SW480 (cell line): ENCODE measurements at places on chromosomes 5 and 9.

GRCh38 chr9:7089406-7090193 lies 331.8 kb downstream of the KDM4C start:
- DNase-seq: no peak

DNA sequence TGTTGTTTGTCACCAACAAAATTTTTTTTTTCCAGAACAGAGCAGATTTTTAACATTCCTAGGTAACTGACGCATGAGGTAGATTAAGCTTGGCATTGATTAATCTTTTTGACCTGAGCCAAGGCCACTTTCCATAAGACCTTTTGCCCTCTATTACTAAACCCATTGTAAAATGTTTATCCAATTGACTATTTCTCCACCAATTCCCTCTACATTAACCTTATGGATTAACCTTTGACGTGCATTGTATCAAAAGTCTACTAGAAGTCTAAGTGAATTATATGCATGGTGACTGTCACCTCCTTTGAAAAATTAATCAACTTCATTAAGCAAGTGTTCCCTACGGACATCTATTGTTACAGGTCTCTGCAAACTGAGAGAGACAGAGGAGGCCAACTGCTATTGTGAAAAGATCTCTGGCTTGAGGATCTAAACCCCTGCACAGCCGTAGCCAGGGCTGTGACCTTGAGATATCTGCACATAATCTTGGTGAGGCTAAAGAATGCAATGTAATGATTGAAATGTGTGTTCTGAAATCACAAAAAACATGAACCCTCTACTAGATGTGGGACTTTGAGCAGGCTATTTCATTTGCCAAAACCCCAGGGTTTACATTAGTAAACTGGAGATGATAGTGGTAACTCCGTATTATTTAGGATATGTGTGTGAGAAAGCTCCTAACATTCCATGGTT lies 632.2 kb downstream of the TLR4 start:
- no peak for DNase-seq

- DNase-seq: no peak
Measured at GRCh38 chr5:26310415-26310814, 728.0 kb downstream of the CDH9 start.

DNA sequence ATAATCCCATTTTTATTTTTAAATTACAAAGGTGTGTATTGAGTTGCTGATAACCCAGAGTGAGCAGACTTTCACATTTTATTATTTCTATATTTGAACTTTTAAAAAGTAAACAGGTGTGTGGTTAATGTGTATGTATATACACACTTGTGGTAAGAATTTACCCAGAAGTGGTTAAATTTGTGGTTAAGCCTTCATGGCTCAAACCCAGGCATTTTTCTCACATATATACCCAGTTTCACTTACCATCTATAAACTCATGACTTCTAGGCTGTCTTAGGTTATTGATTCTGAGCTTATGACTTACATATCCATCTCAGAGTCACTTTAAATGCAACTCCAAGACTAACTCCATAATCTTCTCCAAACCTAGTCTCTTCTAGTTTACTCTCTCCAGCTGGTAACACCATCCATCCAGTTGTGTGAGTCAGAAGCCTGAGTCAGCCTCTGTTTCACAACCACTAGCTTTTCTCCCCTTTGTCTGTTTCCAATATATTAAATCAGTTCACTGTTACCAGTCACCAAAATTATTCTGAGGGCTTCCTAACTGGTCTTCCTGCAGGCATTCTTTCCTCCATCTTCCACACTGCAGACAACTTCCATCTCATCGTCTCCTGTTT lies 20.2 kb downstream of the ZBED3 start:
- DNase-seq: no peak

GRCh38 chr9:106062250-106062649 lies 367.9 kb downstream of the TMEM38B start:
- DNase-seq: no peak

DNA sequence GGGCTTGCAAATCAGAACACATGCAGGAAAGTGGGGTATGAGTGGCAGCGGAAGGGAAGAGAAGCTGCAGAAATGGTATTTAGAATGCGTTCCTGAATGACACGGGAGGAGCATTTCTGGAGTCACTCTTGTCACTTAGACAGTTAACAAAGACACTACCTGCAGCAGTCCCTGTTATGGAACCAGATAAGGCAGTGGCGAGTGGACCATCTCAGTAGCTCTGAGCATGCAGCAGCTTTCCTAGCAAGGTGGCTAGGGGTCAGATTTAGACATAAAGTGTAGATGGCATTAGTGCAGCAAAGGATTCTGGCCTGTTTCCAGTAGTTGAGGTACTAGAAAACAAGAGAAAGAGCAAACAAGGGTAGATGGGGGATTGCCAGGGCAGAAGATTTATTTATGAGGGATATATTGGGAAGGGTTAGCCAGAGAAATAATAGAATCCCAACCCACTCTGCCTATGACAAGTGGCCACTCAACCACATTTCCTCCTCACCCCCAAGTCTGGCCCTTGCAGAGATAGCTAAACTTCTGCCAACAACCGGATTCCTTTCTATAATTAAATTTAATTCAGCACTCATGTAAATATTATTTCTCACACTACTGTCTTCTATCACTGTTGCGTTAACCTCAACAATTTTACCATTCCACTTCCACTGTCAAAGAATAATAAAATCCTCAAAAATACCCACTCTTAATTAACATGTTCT lies 201.6 kb downstream of the DCP2 start:
- no peak for DNase-seq

DNA sequence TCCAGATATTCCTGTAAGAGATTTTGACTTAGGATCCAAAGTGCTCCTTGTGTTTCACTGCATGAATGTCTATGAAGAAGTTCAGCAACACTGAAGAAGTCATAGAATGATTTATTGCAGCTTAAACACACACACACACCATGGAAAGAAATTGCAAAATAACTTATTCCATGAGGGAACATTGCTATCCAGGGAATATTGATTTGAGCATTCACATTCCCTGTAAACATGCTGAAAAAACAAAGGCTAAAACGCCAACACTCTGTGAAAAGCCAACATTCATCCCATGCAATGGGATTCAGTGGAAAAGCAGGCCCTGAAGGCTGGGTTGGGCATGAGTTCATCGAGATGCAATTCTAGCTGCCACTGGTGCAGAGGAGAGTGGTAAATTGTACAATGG lies 109.6 kb upstream of the CXCL14 start:
- no peak for DNase-seq

DNA sequence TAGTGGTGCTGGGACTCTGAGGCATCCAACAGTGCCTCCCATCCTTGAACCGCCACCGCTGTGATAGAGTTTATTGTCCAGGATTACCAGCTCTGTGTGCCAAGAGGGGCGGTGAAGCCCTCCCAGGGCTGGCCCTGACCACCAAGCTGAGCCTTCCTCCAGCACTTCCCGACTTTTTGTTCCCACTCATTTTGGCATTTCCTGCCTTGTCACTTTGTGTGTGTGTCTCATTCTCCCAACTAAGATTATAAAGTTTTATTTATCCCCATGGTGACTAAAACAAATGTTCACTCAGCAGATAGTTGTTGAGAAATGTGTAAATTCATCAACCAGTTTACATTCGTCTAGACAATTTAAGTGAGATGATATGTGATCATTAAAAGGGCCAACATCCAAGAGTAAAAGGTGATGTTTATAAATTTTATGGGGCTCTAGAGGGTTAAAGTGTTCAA lies 2.5 kb downstream of the F2R start:
- no peak for DNase-seq
